Left ventricle myocardium inferior (tissue), 1 donor: ENCODE measurements at places on chromosomes 5 and 9. TPM values are rescaled to one million over a fixed set of nuclear protein-coding genes. Genes with fewer than 3 reads are reported as not detected.

NEUROG1 gene
- not detected for total RNA-seq

PSMD5 gene
- 16.2 TPM for total RNA-seq

NKD2 gene
- 3.7 TPM for total RNA-seq

NPR3 gene
- 81.0 TPM for total RNA-seq

GABBR2 gene
- total RNA-seq: 1.1 TPM

DNA sequence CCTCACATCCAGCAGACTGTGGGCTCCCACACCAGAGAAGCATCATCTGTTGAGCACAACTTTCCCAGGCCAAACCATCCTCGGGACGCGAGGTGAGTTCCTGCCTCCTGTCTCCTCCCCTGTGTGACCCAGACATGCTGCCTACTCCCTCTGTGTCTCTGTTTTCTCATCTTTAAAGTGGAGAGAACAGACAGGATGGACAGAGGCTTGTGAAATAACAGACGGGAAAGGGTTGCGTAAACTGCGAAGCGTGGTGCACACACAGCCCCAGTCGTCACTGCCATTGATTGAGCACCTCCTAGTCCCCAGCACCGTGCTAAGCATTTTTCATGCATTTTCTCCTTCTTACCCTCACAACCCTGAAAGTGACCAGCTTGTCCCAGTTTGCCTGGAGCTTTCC lies 52.1 kb upstream of the LMX1B start:
- no peaks in the 10 kb centered on the region for H3K36me3 ChIP-seq
- H3K4me1 ChIP-seq: no peaks in the 10 kb centered on the region
- H3K4me3 ChIP-seq: no peak overlapping the region
- DNase-seq: no peak
- no peak overlapping the region for H3K27ac ChIP-seq

DNA sequence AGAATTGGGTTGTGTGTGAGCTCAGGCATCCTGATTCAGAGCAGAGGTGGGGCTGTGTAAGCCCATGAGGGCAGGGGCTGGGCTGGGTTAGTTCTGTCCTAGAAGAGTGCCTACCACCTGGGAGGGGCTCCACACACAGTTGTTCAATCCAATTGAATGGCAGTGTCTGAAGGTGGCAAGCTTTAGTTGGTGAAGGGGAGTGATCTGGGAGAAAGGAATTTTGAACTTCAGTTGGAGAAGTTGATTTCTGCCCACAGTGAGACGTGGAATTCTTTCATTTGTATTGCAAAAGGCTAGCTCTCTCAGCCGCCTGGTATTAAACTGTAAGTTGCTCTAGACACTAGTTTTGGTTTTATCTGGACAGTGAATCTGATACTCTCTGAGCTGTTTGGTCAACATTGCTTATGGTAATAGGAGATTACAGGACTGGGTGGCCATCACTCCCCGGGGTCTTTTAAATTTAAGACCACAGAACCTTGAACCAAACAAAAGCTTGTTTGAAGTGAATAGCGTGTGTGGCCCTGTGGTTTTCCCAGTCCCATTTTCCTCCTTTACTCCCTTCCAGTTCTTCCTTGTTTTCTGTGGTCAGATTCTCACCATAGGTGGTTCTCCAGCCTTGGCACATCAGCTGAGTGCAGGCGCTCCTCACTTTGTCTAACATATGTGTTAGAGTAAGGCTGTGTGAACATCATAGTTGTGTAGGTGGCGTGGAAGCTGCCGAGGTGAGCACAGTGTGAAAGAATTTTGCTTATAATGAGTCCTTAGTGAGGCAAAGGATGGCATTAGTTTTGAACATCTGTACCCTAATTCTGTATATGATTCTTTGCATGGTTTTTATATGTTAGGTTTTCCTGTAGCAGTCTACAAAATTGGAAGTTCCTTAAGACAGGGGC lies 78.0 kb downstream of the ARHGAP26 start:
- H3K4me3 ChIP-seq: no peak overlapping the region
- H3K27me3 ChIP-seq: no peaks in the 10 kb centered on the region
- H3K27ac ChIP-seq: no peak overlapping the region
- no peaks in the 10 kb centered on the region for H3K36me3 ChIP-seq
- DNase-seq: no peak

GRCh38 chr5:128441165-128441564 lies 96.9 kb downstream of the FBN2 start:
- peaks cover 8% of the 10 kb centered on the region for H3K4me1 ChIP-seq
- no peaks in the 10 kb centered on the region for H3K36me3 ChIP-seq
- no peaks in the 10 kb centered on the region for H3K27me3 ChIP-seq
- DNase-seq: no peak

DNA sequence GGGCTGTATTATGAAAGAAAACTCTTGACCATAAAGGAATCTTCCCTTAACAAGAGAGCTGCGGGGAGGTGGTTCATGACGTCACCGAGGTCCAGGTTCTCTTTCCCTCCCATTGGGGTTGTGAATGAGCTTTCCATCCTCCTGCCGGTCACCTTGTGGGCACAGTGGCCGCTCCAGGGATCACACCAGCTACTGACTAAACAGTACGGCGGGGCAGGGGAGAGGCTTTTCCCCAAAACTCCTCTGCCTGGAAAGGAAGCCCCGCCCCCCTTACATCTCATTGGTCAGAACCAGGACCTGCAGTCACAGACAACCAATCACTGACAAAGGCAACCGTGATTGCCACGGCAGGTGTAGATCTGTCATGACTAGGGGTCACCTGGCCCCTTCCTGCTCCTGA lies 35.6 kb downstream of the ROR2 start:
- H3K36me3 ChIP-seq: no peaks in the 10 kb centered on the region
- no peak overlapping the region for H3K27ac ChIP-seq
- peaks cover 35% of the 10 kb centered on the region for H3K27me3 ChIP-seq
- DNase-seq: no peak
- no peaks in the 10 kb centered on the region for H3K4me1 ChIP-seq

DNA sequence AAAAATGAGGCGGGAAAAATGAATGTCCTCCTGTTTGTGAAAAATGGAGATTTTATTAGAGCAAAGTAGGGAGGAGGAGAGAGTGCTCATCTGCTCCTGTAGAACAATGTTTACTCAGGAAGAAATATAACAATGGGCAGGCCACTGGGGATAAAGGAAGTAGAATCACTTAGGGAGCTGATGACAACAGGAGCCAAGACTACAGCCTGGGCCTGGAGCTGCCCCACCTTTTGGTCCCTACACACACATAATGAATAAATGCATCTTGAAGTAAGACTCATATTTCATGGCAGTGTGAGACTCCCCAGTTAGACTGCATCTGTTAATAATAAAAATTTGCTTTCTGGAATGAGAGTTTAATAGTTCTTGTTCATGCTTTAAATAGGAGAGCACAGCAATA lies 1939.8 kb downstream of the EFNA5 start:
- H3K4me1 ChIP-seq: no peaks in the 10 kb centered on the region
- H3K27ac ChIP-seq: no peak overlapping the region
- H3K36me3 ChIP-seq: no peaks in the 10 kb centered on the region
- no peak for DNase-seq
- H3K4me3 ChIP-seq: no peak overlapping the region

DNA sequence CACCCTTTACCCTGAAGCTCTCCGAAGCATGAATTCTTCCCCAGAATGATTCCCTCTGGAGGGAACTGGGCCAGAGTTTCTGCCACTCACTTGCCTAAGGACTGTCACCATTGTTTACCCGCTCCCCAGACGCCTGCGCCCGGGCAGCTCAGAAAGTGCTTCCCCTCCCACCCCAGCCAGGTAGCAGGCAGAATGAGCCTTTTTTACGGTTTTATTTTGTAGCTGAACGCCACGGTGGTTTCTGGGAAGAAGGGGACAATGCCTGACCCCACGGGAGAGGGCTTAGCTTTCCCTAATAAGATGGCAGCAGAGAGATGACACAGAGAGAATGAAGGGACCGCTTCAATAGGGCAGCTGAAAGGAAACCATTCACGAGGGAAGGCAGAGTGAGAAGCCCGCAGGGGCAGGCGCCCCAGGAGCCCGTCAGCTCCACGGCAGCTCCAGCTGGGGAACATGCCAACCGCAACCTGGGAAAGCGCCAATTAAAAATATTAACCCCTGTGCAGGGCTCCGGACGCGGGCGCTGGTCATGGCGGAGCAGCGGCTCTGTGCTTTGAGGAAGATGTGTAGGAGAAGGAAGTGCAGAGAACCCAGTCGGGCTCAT lies 20.4 kb upstream of the NTNG2 start:
- no peaks in the 10 kb centered on the region for H3K36me3 ChIP-seq
- DNase-seq: no peak
- peak overlapping the region; percentile 49 for H3K4me3 ChIP-seq
- no peak overlapping the region for H3K27ac ChIP-seq

DNA sequence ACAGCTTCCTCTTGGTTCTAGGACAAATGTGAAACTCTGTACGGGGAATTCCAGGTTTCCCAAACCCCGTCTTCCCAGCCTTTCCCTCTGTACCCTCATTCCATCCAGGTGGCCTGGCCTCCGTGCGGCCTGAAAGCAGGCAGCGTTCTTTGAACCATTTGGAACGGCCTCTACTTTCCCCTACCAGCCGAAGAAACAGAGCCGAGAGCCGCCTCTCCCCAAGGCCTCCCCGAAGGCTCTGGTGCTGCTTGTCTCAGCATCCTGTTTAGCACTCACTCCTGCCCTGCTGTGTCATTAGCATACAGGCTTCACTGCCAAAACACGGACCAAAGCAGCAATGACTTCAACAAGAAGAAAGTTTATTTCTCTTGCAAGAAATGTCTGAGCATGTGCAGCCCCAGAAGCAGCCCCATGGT lies 137.7 kb downstream of the HSD17B3 start:
- no peaks in the 10 kb centered on the region for H3K4me1 ChIP-seq
- no peak overlapping the region for H3K27ac ChIP-seq
- H3K27me3 ChIP-seq: peaks cover 61% of the 10 kb centered on the region
- DNase-seq: no peak

DNA sequence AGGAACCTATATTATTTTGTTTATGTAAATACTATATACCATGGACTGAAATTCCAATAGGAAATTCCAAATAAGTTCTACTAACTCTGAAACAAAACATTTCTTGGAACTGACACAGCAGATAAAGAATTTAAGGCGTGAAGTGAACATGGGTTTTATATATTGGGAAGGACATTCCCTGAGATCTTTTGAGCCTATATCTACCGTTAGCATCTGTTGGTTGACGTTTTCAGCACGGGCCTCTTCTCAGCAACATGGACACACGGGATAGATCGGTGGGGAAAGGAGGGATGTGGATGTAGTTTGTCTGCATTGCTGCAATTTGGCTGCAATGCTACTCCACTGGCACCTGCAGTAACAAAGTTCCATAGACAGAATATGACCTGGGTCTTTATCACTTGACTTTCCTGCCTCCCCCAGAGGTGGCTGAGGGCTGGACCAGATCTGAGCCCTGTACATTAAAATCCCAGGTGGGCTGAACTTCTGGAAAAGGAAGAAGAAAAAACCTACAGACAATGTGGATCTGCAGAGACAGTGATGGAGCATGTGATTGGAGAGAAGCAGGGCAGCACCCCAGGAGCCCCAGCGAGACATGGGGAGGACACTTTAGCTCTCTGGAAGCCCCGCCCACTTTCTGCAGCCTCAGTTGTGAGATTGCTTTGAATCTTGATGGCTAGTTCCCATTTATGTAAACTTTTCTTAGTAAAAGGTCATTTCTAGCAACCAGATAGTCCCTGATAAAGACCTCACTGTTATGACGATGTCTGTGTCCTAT lies 91.2 kb upstream of the CPEB4 start:
- no peaks in the 10 kb centered on the region for H3K27me3 ChIP-seq
- DNase-seq: no peak
- peaks cover 11% of the 10 kb centered on the region for H3K4me1 ChIP-seq
- H3K4me3 ChIP-seq: no peak overlapping the region

GRCh38 chr5:172436879-172437369 lies 17.4 kb downstream of the SH3PXD2B start:
- peaks cover 30% of the 10 kb centered on the region for H3K4me1 ChIP-seq
- no peaks in the 10 kb centered on the region for H3K27me3 ChIP-seq
- peak; percentile 13 for DNase-seq
- H3K4me3 ChIP-seq: no peak overlapping the region

- H3K4me3 ChIP-seq: no peak overlapping the region
- peaks cover 6% of the 10 kb centered on the region for H3K27me3 ChIP-seq
- no peak overlapping the region for H3K27ac ChIP-seq
Observed at GRCh38 chr5:5986492-5987178, 391.7 kb downstream of the MED10 start.

DNA sequence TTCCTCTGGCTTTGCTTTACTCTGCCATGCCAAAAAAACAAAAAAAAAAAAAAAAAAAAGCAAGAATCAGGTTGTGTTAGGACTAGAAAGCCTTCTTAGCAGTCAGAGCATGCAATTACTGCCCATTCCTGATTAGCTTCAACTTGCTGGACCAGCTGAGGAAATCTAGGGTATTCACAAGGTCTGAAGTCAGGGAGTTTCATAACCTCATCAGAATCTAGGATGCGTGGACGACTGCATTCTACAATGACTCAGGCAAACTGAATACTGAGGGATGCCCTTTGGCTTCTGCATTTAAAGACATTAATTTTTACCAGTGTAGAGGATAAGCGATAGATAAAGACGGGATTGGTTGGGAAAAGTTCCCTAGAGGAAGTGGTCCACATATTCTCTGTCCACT lies 39.2 kb upstream of the SHOC1 start:
- no peaks in the 10 kb centered on the region for H3K4me1 ChIP-seq
- H3K4me3 ChIP-seq: no peak overlapping the region
- no peak overlapping the region for H3K27ac ChIP-seq
- H3K36me3 ChIP-seq: no peaks in the 10 kb centered on the region

DNA sequence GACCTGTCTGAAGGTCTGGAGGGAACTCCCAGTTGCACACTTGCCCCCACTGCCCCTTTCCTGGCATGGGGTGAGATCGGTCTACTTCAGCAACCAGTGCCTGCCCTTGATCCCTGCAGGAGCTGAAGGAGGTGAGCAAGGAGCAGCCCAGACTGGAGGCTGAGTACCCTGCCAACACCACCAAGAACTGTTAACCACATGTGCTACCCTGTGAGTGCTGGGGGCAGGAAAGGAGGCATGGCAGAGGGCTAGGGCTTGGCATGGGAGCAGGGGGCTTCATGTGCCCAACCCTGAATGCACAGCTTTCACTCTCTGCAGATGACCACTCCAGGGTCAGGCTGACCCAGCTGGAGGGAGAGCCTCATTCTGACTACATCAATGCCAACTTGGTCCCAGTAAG lies 17.3 kb upstream of the SPTLC1 start:
- no peak for DNase-seq
- no peaks in the 10 kb centered on the region for H3K4me1 ChIP-seq
- no peak overlapping the region for H3K27ac ChIP-seq
